CD4-positive, alpha-beta T cell treated with Interleukin-6 for 4 hours (primary cell): ENCODE measurements at places on chromosomes 13 and 19.

- DNase-seq: no peak
Measured at GRCh38 chr19:282501-282900, 8.7 kb downstream of the PLPP2 start.

DNA sequence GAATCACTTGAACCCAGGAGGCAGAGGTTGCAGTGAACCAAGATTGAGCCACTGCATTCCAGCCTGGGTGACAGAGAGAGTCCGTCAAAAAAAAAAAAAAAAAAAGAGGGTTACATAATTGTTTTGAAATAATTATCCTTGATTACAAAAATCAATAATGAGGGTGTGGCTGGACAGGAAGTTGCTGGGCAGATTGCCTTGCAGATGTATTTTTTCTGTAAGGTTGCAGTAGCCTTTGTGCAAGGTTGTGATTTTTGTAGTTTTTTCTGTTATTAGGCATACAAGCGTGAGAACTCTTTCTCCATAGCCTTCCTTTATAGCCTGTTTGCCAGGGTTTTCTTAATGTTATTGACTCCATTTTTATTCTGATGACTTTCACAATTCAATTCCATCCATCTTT, 40.7 kb upstream of the SIN3B start:
- DNase-seq: no peak

GRCh38 chr13:102089177-102089576, 312.7 kb downstream of the FGF14 start:
- DNase-seq: no peak

GRCh38 chr13:21176982-21177284, 475 bp downstream of the MRPL57 start:
- DNase-seq: peak; percentile 39

DNA sequence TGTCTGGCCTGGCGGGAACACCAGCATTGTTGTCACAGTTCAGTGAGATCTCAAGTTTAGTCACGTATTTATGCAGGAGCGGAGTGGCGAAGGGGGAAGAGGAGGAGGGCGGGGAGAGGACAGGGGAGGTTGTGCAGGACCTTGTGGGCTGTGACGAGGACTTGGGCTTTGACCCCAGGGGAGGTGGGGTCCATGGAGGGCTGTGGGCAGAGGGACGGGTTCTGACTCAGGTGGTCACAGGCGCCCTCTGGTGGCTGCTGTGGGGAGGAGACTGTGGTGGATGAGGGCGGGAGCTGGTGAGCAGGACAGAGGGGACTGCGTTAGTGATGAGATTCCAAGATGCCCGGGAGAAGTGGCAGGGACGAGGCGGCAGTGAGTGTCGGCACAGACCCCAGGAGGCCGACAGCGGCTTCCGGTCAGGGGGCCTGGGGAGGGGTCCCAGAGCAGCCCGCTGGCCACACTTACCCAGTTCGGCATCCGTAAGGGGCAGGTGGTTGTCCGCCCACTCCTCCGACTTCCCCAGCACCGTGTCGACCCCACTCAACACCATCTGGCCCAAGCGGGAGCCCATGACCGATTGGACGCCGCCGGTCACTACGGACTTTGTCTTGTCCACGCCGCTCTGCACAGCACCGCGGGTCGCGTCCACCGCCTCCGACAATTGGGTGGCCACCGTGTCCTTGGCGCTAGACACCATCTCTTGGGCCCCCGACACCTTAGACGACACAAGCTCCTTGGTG, 15.7 kb downstream of the PLIN3 start:
- DNase-seq: peak; percentile 82

DNA sequence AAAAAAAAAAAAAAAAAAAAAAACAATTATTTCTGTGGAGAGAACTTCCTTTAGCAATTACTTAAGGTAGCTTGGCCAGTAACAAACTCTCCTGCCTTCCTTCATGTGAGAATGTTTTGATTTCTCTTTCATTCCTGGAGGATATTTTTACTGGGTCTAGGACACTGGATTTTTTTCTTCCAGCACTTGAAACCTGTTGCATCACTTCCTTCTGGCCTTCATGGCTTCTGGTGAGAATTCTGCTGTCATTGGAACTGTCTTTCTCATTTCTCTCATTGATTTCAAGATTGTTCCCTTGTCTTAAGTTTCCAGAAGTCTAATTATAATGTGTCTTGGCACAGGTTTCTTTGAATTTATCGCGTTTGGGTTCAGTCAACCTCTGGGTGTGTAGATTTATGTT, 19.3 kb upstream of the RAB20 start:
- no peak for DNase-seq

DNA sequence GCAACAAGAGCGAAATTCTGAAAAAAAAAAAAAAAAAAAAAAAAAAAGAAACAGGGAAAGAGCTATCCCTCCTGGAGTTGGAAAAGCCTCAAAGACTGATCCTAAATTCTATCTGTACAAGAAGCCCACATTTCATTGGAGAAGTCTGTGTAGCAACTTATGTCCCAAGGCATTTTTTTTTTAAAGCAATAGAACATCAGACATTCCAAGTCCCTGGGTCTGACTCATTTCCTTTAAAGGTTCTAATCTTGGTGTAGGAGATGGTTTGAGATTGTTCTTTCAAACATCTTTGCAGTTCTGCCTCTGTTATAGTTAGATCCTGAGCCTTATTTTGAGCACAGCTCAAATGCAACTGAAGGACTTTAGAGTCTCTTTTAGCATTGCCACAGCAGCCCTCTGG, 706.5 kb upstream of the MIR17HG start:
- DNase-seq: no peak

GRCh38 chr13:42808341-42808940, 27.1 kb downstream of the FAM216B start:
- DNase-seq: no peak

- peak; percentile 8 for DNase-seq
Measured at GRCh38 chr13:21243045-21243897, 66.8 kb downstream of the MRPL57 start.

DNA sequence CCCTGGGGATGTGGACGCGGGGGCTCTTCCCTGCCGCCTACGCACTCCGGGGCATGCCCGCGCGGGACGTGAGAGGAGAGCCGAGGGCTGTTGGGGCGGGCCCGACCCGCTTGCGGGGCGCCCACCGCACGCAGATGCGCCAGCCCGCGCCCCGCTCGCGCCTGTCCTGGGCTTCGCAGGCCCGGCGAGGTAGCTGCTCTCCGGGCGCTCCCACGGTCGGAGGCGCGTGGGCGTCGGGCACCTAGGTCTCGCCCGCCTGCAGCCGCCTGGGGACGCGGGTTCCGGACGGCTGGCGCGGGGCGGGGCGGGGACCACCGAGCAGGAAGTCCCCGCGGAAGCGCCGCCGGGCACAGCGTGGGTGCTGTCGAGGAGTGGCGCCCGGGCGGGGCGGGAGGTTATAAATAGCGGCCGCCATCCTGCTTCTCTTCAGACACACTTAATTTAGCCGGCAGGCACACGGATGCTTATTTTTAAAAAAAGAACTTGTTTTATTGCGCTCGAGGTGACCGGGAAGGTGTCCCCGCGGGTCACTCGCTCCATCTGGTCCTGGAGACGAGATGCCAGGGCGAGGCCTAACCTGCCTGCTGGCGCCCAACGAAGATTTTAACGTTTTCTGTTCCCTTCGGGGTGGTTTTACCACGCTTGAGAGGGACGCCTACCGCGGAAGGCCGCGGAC, 561 bp upstream of the GJA3 start:
- DNase-seq: peak; percentile 54

GRCh38 chr13:20616059-20616797, 49.3 kb downstream of the IFT88 start:
- no peak for DNase-seq

- peak; percentile 70 for DNase-seq
Measured at GRCh38 chr19:2478278-2478755, 2.4 kb downstream of the GADD45B start.

DNA sequence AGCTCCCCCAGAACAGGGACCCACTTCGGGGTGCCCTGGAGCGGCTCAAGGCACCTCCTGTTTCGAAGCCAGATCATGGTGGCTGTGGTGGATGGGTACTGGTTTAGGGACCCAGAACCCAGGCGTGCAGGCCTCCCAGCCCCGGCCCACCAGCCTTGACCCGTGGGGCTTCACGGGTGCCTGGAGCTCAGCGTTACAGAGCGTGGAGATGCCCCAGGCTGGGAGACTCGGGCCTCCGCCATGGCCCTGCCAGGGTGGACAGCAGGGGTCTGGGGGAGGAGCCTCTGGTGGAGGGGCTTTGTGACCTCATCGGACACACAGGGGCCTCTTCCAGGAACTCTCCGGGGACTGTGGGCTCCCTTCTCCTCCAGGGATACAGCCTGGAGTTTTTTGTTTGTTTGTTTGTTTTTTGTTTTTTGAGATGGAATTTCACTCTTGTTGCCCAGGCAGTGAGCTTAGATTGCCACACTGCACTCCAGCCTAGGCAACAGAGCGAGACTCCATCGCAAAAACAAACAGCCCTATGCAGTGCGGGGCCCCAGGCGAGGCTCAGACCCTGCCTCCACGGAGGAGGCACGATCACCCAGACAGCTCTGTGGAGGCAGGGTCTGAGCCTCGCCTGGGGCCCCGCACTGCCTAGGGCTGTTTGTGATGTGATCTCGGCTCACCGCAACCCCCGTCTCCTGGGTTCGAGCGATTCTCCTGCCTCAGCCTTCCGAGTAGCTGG, at the start of gene GARIN5B:
TSS of gene GARIN5B (minus strand) at position 271 of the 727 bp plus-strand sequence. CDS start at position 77, 194 bp downstream.
- DNase-seq: no peak

GRCh38 chr19:40614622-40615411, 13.6 kb downstream of the LTBP4 start:
- peak; percentile 92 for DNase-seq

- peak; percentile 9 for DNase-seq
Measured at GRCh38 chr13:100506600-100507422, 81.8 kb downstream of the GGACT start.

- DNase-seq: no peak
Measured at GRCh38 chr19:17902701-17903100, 30.1 kb upstream of the CCDC124 start.

- DNase-seq: no peak
Measured at GRCh38 chr13:86810361-86810760, 860.8 kb upstream of the SLITRK5 start.

DNA sequence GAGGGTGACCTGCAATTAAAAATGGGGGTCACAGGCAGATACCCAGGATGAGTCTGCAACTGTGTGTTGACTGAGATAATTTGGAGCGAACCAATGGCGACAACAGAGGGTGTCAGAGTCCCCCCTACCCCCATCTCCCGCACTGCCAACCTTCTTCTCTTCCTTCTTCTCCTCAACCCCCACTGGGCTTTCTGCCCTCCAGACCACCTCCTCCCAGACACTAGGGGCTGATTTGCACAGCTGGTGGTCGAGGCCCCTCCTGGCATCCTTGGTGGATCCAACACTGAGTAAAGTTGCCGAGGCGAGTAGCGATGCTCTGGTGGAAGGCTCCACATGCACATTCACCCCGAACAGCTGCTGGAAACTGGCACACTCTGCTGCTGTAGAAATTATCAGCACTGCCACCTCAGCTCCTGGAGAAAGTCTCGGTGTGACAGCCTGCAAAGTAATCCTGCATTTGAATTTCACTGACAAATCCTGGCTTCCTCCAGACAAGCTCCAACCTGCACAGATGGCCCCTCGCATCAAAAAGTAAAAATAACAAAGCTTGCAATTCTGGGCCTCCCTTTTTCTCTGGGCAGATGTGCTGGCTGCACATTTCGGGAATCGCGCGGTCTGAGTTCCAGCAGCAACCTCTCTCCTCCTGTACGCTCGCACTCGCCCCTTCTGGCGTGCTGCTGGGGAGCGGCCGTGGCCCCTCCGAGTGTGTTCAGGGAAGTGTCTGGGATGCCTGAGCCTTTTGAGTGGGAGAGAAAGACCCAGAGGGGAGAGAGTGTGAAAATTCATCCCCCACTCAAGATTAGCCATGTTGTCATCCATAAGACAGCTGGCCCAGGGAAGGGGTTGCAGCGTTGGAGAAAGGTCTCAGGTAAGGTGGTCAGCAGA, 28.5 kb downstream of the CCNE1 start:
- no peak for DNase-seq

- DNase-seq: no peak
Measured at GRCh38 chr19:29429581-29429980, 96.2 kb upstream of the VSTM2B start.

DNA sequence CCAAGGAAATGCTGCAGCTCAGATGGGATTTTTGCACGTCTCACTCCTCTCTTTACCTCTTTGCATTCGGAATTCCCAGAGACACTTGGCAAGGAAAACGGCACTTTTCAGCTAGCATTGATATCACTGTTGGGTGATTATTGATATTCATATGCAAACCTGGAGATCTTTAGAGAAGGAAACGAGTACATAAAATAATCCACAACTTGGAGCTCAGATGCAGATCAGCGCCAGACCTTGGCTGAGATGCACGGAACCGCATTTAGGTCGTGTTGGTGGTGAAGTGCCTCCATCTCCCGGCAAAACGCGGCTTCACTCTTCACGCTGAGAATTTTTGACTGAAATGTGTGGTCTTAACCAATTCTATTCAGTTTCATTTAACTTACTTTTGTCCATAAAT, 77.2 kb upstream of the ARHGEF7 start:
- no peak for DNase-seq

DNA sequence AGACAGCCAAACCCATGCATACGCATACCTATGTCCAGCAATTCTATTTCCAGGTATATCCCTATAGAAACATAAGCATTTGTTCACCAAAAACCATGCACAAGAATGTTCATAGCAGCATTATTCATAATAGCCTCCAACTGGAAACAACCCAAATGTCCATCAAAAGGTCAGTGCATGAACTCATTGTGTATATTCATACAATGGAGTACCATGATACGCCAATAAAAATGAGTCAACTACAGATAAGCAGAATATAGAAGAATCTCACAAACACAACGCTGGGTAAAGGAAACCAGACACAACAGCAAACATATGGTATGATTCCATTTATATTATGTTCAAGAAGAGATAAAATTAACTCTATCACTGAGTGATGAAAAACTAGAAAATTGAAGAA, 23.8 kb downstream of the DEDD2 start:
- no peak for DNase-seq

DNA sequence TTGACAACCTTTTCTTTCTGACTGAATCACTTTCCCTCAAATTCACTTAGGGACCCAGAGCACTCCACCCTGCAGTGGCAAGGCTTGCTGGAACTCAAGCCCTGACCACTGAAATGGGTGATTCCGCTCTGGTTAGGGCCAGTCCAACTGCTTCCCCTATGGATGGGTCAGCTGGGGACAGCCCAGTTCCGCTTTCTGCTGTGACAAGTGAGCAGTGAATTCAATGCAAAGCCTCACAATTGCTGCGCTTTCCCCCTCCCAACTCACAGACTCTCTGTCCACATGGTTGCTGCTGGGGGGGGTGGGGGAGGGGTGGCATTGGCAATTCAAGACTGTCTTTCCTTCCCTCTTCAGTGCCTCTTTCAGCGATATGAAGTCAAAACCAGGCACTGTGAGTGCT, 18.7 kb downstream of the CD70 start:
- no peak for DNase-seq

DNA sequence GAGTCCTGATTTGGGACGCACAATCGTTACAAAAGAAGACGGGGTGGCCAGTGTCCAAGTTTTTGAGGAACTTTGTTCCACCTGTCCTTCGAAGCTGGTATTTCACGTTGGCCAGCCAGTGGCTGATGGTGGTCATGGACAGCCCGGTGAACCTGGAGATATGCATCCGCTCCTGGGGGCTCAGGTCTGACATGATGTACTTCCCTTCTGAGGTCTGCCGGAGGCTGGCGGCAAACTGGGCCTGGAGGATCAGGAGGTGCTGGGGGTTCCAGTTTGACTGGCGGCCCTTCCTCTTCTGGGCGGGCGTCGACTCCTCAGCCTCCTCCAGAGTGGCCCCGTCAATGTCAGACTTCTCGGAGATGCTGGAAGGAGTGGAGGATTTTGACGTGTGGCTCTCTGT, 72.4 kb downstream of the TSHZ3 start:
- no peak for DNase-seq
